Stimulated activated CD4-positive, alpha-beta T cell treated with anti-CD3 and anti-CD28 coated beads, Interleukin-15, amount 100 ng/mL, for 48 hours (primary cell): ENCODE measurements at places on chromosomes 3 and 15.

GRCh38 chr3:38446085-38446686, 7.5 kb upstream of the ACVR2B start:
- no peak for DNase-seq

GRCh38 chr15:33027306-33028035, 167.0 kb downstream of the FMN1 start:
- no peak for DNase-seq

- DNase-seq, result no peak
These were observed 1.1 kb downstream of the ATP10A start for GRCh38 chr15:25862071-25862471.

DNA sequence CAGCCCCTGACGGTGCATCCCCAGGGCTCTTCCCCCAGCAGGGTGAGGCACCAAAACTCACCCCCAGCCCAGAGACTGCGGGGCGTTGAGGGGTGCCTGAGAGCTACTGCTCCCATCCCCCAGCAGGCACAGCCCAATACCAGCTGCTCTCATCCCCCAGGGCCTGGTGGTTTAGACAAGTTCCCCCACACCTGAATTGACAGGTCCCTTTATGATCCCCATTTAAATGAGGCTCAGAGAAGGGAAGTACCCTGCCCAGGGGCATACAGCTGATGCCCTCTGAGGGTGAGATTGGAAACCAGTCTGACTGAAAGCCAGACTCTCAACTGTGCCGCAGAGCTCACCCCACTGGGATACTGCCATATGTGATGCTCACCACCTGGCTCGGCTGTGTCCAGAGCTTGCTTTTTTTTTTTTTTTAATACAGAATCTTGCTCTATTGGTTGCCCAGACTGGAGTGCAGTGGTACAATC, 20.1 kb downstream of the DUSP7 start:
- DNase-seq, result no peak

DNA sequence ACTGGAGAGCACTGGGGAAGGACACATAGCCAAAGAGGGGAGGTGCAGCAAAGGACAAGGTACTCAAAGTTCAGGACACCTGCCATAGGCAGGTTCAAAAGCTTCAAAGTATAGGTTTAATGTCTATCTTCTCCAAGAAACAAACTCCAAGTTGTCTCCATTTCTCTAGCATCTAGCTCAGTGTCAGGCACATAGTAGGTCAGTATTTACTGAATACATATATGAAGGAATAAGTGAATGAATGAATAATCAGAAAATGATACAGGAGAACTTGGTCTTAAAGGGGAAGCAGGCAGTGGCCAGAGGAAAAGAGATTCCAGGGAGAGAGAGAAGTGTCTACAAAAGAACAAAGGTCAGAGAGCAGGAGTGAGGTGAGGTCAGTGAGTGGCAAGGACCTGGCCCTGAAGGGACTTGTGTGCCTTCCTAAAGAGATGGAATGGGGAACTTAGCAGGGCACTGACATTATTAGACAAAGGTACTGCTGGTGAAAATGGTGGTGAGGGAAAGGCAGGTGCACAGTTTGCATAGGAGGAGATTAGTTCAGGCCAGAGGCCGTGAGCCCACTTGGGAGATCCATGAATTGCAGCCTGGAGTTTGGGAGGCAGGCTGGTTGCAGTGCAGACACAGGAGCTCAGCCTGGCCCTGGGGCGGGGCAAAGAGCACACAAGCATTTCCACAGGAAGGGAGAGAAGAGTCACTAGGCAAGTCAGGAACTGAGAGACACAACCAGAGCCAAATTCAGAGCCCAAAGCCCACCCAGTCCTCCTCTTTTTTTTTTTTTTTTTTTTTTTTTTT, 21.4 kb downstream of the TBC1D2B start:
- DNase-seq, result no peak

DNA sequence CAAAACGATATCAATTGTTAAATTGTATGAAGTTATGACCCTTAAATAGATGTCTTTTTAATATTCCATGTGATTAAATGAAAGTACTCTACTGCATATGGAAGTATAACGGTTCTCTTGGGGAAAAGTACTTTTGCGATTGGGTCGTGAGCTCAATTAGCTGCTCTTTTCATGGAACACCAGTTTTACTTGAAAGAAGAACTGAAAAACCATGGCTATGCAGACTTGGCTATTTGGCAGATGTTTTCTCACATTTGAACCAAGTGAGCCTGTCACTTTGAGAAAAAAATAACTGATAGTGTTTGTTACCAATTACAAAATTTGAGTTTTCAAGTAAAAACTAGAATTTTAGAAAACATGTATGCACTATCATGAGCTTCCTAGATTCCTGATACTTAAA, 5.9 kb upstream of the INAFM2 start:
- DNase-seq, result no peak

DNA sequence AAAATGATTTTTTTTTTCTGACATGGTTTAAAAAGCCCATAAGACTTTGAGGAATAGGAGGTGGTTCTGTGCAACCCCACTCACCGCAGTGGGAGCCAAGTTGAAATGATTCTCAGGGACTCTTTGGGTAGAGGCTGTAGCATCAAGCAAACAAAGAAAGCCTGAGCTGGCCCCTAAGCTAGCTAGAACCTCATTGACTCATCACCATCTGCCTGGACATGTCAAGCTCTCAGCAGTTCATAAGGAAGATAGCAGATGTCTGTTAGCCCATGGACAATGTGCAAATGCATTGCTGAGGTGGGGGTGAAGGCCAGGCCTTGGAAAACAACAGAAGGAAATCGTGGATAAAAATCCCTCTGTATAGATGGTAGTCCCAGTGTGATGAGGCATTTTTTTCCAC, 234.8 kb downstream of the NR2F2 start:
- DNase-seq, result no peak

DNA sequence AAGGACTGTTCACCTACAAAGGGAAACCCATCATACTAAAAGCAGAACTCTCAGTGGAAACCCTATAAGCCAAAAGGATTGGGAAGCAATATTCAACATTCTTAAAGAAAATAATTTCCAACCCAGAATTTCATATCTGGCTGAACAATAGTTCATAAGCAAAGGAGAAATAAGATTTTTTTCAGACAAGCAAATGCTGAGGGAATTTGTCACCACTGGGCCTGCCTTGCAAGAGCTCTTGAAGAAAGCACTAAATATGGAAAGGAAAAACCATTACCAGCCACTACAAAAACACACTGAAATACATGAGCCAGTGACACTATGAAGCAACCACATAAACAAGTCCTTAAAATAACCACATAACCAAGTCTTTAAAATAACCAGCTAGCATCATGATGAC, 28.9 kb upstream of the DCBLD2 start:
- no peak for DNase-seq

DNA sequence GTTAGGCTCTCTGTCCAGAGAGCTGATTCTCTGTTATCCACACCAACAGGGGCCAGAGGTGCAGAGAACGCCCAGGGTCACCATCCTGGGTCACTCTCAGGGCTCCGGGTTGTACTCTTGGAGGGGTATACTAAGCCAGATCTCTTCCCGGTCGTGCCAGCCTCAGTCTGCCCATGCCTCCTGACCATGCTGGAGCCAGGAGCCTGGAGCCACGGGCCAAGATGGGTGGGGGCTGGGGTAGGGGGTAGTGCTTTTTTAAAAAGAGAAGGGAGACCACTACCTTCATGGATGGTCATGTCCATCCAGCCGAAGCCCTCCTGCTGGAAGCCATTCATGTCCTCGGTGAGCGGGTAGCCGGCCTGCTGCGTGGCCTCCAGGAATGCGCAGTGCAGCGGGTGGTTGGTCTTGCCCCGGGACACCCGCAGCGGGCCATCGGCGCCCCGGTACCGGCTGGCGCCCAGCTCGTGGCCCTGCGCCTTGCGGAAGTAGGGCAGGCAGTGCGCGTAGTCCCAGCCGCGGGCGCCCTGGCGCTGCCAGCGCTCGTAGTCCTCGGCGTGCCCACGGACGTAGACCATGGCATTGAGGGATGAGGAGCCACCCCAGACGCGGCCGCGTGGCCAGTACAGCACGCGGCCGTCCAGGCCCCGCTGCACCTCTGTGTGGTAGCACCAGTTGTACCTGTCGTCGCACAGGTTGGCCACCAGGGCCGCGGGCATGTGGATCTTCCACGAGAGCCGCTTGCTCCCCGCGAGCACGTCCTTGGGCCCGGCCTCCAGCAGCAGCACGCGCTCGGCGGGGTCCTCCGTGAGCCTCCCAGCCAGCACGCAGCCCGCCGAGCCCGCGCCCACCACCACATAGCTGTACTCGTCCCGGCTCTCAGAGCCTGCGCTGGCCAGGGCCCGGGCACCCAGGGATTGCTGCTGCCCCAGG, 22.9 kb downstream of the CHDH start:
- DNase-seq, result no peak

GRCh38 chr3:169913323-169913722, 2.0 kb downstream of the SAMD7 start:
- no peak for DNase-seq

DNA sequence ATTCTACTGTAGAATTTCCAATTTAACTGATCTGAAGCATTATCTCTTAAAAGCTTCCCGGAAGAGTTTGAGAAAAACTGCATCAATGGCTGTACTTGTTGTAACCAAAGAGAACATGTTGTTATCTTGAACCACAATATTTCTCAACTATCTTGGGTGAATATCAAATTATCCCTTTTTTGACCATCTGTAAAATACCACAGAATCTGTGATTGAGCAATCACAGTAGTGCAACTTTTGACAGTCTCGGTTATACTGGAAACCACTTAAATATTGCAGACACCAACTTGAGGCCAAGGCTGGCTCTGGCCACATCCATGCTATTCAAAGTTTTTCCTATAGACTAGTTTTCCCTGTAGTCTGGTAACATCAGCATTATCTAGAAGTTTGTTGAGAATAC, 842.8 kb upstream of the EPHA6 start:
- DNase-seq, result no peak

GRCh38 chr15:73948982-73949381, 22.7 kb downstream of the LOXL1 start:
- no peak for DNase-seq

- DNase-seq, result no peak
These were observed 27.6 kb downstream of the RUBCN start for GRCh38 chr3:197709135-197709534.

DNA sequence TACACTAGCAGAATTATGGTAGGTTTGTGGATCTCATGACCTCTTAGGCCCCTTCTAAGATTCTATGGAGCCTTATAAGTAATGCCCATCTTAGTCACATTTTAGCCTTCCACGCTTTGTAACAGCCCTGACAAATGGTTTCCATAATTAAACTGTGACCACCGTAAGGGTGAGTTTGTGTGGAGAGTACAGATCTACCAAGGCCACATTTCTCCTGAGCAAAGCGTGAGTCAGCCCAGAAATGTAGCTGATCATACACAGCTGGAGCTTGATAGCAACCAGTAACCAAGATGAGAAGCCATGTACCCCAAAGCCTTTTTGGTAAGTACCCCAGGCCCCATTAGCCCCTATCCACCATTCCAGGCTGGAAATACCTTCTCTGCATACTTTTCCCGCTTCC, 31.7 kb downstream of the CHAC1 start:
- no peak for DNase-seq

DNA sequence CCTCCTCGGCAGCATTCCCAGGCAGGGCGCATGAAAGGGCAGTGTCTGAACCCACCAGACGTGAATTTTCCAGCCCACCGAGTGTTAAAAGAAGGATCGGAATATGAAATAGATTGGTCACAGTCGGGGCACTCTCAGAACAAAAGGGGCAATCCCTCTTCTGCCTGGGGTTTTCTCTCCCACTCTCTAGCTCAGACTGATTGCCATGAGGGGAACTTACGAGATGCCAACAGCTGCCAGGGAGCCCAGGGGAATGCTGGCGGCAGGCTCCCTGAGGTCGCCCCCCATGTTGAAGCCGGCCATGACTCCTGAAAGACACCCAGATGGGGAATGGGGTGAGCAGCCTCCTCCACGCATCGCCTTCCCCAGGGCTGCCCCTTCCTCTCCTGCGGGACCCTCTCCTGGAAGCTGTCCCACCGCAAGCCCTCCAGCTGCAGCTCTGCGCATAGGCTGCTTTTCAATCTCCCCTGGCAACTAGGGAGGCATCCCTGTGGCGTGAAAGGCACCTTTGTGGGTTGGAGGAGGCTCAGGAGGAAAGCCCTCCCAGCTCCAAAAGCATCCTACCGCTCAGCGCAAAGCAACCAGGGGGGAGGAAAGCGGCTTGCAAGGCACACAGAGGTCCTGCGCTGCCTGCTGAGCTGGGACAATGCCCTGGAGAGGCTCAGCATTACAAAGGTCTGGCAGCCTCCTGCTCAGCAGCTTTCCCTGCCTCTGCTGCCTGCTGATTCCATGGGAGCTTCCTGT, 64.8 kb upstream of the HEG1 start:
- no peak for DNase-seq

GRCh38 chr3:197737749-197738462, 1.2 kb upstream of the RUBCN start:
- no peak for DNase-seq

DNA sequence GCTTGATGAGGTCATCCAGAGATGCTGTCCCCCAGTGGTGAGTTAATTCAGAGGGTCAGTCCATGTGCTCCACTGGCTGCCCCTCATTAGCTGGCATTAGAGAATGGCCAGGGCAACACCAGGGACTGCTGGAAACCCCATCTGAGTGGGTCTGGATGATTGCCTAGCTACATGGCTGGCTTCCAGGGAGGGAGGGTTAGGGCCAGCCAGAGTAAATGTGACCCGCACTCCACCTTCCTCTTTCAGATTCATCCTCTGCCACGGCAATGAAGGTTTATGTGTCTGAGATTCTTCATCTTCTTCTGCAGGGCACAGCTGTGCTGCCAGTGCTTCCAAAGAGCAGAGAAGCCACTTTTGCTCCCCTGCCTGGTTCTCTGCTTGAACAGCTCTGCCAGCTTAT, 391.9 kb downstream of the OCA2 start:
- DNase-seq, result no peak

GRCh38 chr3:64399205-64399800, 174.0 kb upstream of the PRICKLE2 start:
- peak; percentile 0 for DNase-seq

GRCh38 chr15:52331490-52332240, 36.1 kb upstream of the MYO5C start:
- peak; percentile 46 for DNase-seq

DNA sequence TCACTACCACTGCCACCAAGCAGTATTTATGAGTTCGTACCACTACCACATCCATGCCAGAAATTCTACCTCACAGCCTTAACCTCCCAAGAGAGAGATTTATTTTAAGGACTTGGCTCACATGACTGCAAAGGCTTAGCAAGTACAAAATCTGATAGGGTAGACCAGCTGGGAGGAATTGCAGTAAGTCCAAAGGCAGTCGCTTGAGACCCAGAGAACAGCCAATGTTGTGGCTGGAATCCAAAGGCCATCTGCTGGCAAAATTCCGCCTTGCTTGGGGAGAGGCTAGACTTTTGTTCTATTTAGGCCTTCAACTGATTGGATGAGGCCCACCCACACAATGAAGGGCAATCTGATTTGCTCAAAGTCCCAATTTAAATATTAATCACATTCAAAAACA, 101.4 kb upstream of the STT3B start:
- no peak for DNase-seq

- no peak for DNase-seq
These were observed 131.6 kb downstream of the LRRK1 start for GRCh38 chr15:101050623-101051290.

- no peak for DNase-seq
These were observed 386.0 kb upstream of the RARB start for GRCh38 chr3:25041871-25042584.
